H54 (cell line): ENCODE measurements at places on chromosomes 5 and 9.

DNA sequence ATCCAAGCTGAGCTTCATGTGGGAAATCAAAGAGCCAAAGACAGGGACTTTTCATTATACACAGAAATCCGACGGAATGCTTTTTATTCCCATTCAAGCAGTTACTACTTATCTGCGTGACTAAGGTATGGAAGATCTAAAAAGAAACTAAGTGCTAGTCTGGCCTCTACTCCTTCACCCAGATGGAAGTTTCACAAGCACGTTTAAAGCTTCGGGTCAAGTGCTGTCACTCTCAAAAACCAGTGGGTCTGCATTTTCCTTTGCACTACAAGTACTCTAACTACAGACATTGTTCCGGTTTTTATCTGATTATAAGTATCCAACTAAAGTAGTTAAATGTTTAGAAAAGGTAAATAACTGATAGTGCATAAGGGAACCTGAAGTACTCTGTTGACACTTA lies 13.7 kb upstream of the MTAP start:
- no peak for DNase-seq

GRCh38 chr9:129996161-129996830 lies 46.7 kb downstream of the FNBP1 start:
- no peak for DNase-seq

DNA sequence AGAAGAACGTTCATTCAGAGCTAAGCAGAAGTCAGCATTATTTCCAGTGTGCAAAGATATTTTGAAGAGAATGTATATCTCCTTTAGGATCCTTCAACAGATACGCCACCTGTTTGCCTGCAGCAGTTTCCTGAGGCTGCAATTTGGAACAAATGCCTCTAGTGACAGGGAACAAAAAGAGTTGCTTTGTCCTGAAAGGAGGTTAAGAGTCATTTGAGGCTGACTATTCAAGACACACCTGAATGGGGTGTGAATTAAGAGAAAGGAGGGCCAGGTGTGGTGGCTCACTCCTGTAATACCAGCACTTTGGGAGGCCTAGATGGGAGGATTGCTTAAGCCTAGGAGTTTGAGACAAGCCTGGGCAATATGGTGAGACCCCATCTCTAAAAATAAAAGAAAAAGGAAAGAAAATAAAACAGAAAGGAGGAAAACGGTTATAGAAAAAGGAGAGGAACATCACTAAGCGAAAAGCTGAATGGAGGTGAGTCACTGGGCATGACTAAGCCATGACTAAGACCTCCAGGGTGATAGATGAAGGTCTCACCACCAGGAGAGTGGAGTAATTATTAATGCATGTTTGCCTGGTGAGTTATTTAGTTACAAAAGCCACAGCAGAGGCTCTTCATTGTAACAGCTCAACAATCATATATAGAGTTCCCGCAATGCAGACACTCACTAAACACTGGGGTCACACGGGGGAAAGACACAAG lies 255.2 kb upstream of the TNC start:
- peak; percentile 81 for DNase-seq

GRCh38 chr5:32241034-32241783 lies 67.1 kb upstream of the GOLPH3 start:
- DNase-seq = no peak

DNA sequence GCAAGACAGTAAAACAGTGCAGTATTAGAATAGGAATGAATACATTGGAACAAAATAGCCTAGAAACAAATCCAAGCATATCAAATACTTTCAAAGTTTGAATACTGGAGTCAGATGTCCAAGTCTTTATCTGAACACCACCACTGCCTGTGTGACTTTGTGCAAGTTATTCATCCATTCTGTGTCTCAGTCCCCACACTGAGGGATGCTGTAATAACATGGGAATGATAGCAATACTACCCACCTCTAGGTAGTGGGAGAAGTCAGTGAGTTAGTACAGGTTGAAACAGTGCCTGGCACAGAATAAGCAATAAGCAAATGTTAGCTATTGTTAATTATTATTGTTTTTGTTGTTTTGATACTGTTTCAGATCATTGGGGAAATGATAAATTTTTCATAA lies 130.9 kb downstream of the SUSD1 start:
- DNase-seq = no peak

DNA sequence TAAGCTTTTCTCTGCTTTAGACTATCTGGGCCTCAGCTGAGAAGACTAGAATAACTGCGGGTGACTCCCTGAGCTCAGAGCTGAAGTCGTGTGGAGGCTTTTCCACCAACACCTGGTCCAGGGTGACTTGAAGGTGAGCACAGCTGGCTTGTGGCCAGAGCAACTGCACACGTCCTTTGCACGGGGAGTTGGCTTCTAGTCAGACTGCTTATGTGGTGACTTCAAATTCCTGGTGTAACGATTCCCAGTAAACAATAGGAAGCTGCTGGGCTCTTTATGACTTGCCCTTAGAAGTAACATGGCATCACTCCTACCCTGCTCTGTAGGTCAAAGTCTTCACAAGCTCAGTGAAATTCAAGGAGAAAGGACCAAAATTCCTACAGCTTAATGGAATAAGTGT lies 800.6 kb upstream of the CDH6 start:
- no peak for DNase-seq
